Activated CD8-positive, alpha-beta memory T cell treated with anti-CD3 and anti-CD28 coated beads for 1 hour (primary cell): ENCODE measurements at places on chromosomes 1 and 21.

DNA sequence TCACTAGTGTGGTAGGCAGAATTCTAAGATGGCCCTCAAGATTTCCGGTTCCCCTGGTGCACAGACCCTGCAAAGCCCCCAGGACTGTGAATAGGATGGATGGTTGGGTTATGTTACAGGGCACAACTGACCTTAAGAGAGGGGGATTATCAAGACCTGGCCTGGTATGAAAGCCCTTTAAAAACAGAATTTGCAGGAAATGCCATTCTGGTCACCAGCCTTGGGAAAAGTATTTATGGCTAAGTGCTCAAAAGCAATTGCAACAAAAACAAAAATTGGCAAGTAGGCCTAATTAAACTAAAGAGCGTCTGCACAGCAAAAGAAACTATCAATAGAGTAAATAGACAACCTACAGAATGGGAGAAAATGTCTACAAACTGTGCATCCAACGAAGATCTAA is 144.7 kb upstream of the EDN2 start:
- no peak for DNase-seq

- peak; percentile 71 for DNase-seq
These were observed 52.0 kb downstream of the SLC9A1 start for GRCh38 chr1:27102707-27103468.

DNA sequence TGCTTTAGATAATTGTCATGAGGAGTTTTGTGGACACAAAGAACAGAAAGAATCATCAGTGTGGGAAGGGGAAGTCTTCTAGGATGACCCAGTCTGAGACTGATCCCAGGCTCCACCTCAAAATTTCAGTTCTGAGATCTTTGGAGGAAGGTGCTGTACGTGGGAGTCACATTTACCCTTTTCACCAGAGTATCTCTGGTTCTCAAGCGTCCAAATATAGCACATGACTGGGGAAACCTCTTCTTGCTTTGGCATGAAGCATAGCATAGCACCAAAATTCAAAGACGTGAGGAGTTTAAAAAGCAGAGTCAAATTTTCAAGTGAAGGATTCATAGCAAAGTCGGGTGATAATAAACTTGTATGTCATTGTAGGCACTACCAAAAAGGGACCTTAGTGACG is 96.5 kb downstream of the LRRC53 start:
- no peak for DNase-seq

DNA sequence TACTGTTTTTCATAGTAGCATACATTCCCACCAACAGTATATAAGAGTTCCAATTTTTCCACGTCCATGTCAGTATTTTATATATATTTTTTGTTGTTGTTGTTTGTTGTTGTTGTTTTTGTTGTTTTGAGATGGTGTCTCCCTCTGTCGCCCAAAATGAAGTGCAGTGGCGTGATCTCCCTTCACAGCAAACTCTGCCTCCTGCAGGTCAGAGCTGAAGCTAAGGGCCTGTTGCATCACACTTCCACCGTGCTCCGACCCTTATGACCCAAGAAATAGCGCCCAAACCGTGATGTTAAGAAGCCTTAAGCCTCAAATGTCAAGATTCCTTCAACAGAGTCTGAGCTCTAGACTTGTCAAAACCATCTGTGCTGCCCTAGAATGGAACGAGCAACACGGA is 2032.3 kb downstream of the MRPL39 start:
- no peak for DNase-seq

- no peak for DNase-seq
These were observed 2015.8 kb downstream of the NCAM2 start for GRCh38 chr21:23014021-23014420.

GRCh38 chr21:32331444-32332305 is 33.0 kb downstream of the MRAP start:
- DNase-seq = no peak

- DNase-seq = no peak
These were observed at the start of gene MLLT11 for GRCh38 chr1:151060007-151060656. Gene MLLT11 (plus strand): TSS chr1:151060397. CDS start chr1:151067225, 6,828 bp downstream.

DNA sequence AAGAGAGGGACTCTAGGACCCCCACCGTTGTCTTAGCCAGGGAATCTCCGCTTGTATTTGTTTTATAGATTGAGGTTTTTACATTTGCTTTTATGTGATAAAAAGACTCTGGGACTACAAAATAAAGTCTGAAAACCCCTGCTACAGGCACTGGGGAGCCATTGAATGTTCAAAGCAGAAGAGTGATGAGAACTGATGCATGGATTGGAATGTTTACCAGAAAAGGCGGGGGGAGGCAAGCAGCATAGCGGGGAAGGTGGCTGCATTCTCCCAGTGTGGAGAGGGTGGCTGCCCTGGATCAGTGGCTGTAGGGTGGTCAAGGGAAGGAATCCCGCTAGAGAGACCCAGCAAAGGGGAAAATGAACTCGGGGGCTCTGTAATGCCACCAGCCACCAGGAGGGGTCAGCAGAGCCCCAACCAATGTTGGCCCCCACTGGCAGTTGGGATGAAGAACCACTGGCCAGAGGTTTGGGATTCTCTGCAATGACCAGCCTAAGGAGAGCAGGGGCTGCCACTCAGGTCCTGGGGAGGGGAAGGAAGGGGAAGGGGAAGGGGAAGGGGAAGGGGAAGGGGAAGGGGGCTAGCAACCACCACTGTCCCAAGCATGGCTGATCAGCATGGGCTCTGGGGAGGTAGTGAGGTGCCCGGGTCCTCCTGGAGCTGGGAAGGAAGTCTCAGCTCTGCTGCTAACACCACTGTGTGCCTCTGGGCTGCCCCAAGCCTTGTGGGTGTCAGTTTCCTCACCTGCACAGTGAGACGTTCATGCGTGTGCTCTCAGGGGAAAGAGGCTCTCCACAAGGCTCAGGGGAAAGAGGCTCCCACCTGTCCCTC is 19.2 kb upstream of the PEF1 start:
- DNase-seq = peak; percentile 49

GRCh38 chr1:70364439-70364838 is 9.9 kb upstream of the ANKRD13C start:
- DNase-seq = no peak

DNA sequence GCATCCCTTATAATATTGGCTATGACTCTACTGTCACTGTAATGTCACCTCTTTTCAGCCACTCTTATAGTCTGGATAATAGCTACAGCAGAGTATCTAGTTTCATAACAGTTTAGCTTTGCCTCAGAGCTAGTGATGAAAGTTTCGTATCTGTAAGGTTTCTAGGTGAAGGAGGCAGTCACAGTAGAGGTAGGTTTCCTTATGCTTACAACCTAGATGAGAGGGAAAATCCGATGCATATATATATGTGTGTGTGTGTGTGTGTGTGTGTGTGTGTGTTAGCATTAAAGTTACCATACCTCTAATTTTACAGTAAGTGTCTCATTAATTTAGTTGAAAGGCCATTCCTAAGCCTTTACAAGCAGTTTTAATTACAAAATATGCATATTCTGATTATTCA is 2.2 kb upstream of the TOR1AIP2 start:
- no peak for DNase-seq

DNA sequence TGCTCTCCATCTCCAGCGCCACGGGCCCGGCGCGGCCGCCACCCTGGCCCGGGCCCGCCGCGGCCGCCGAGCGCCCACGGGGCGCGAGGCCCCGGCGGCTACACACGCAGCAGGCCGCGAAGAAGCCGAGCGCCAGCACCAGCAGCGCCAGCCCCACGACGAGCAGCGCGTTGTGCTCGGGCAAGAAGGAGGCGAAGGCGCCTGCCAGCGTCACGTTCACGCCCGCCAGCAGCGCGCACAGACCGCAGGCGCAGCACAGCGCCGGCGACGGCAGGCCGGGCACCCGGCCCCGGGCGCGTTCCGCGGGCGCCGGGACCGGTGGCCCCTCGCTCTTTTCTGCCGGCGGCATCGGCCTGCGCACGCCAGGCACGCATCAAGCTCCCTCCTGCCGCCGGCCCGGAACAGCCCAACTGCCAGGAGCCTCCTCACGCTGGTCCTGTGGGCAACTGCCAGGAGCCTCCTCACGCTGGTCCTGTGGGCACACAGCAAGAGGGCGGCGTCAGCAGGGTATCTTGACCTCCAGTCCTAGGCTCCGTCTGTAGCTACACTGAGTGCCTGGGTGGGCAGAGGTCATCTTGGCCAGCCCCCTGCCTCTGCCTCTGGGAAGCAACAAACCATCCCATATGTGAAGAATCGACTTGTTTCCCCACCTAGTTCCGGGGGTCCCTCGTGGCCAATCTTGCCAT is 18.1 kb downstream of the KNCN start:
- DNase-seq = peak; percentile 6

- DNase-seq = no peak
These were observed 505.2 kb upstream of the ZRANB2 start for GRCh38 chr1:71586030-71586429.

DNA sequence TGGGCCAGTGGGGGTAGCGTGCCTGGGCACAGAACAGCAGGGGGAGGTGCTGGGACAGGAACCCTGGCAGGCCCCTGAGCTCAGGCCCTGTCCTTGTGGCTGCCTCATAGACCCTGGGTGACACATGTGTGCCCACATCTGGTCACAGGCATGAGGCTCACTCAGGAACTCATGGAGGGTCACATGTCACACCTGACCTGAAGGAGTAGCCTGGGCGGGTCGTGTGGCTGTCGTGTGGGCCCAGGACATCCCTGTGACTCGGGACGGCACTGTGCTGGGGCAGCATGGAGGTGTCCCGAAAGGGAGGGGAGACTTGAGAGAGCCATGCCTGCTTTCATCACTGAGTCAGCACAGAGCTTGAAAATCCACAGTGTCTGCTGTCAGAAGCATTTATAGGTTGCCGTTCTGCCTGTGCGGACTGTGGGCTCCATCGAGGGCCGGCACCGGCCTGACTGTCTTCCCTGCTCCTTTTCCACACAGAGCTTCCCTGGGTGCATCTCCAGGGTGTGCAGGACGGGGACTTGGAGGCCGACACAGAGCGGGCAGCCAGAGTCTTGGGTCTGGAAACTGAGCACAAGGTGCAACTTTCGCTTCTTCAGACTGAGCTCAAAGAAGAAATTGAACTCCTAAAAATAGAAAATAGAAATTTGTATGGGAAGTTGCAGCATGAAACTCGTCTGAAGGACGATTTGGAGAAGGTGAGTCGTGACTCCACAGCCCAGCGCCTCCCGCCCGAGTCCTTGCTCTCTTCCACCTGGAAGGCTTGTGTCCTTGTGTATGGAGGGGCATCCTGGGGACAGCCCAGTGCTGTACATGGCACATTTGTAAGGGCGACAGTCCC is 32.8 kb downstream of the PCNT start:
- DNase-seq = no peak

- no peak for DNase-seq
These were observed 622 bp upstream of the IL6R start for GRCh38 chr1:154404511-154404931.

- DNase-seq = no peak
These were observed 598.6 kb downstream of the AJAP1 start for GRCh38 chr1:5253036-5253435.

DNA sequence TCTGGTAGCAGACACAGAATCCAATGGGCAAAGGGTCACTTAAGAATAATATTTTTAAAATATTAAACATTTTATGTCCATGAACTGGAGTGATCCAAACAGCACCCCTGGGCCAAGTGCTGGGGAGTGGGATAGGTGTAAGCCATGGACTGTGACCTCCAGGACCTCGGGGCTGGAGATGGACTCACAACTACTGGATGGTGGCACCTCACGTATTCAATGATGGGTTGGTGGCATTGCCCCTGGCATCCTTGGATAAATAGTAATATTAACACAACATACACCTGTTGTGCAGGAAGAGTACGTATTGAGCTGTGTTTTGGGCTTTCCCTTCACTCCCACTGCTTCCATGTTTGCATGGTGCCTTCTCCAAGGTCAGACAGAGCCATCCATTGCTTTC is 39.3 kb upstream of the TENT5C start:
- no peak for DNase-seq

DNA sequence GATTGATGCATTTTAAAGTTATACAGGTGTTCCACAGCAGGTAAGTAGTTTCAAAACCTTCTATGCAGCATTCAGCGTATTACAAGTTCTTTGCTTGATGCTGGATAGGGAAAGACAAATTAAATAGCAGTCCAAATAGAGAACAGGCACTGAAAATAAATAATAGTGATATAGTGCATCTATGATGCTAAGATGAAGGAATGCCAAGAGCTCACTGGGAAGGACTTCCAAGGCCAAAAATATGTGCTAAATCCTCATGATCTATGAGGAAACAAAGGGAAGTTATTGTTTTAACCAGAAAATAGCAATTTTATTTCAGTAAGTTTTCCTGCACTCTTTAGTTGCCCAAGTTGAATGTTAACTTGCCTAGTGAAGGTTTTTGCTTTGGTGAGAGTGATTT is 127.8 kb upstream of the GREM2 start:
- DNase-seq = no peak
